Activated CD4-positive, alpha-beta T cell treated with anti-CD3 and anti-CD28 coated beads for 36 hours (primary cell): ENCODE measurements at places on chromosomes 11 and 22.
A peak's percentile ranks its signal among the peaks of the same experiment; 100 is the strongest.

GRCh38 chr11:45964911-45965389, 42.5 kb downstream of the LARGE2 start:
- peak; percentile 73 for DNase-seq

DNA sequence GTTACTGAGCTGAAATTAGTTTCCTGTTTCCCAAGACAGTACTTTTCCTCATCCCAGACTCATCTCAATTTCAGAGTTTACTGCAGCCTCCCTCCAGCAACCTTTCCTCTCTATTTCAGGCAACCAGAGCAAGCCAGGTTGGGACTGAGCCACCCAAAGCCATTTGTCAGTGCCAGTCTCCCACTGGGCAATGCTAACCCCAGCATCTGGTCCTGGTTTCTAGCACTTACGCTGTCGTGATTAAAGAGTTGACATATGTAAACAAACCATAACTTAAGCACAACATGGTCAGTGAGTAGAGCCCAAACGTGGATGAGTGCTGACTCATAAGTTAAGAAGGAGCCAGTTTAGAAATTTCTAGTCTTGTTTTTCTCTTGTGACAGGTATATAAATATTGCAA, 119.6 kb upstream of the BLID start:
- no peak for DNase-seq

GRCh38 chr11:114819028-114819427, 140.7 kb downstream of the NXPE2 start:
- DNase-seq, result no peak

- no peak for DNase-seq
Observed at GRCh38 chr11:34909415-34909814, 6.8 kb downstream of the APIP start.

DNA sequence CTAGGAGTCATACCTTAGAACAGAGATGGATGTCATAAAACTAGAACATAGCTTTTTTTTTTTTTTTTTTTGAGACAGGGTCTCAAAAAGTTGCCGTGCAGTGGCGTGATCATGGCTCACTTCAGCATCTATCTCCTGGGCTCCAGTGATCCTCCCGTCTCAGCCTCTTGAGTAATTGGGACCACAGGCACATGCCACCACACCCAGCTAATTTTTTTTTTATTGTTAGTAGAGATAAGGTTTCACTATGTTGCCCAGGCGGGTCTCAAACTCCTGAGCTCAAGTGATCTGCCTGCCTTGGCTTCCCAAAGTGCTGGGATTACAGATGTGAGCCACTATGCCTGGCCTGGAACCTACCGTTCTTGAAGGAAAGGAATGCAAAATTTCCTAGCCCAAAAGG, 8.8 kb upstream of the CEP295 start:
- DNase-seq, result no peak

GRCh38 chr22:47106806-47107205, 344.4 kb downstream of the TBC1D22A start:
- no peak for DNase-seq

- DNase-seq, result no peak
Observed at GRCh38 chr11:74735365-74735928, 4.2 kb upstream of the CHRDL2 start.

- no peak for DNase-seq
Observed at GRCh38 chr11:469684-470560, 19.8 kb downstream of the PTDSS2 start.

DNA sequence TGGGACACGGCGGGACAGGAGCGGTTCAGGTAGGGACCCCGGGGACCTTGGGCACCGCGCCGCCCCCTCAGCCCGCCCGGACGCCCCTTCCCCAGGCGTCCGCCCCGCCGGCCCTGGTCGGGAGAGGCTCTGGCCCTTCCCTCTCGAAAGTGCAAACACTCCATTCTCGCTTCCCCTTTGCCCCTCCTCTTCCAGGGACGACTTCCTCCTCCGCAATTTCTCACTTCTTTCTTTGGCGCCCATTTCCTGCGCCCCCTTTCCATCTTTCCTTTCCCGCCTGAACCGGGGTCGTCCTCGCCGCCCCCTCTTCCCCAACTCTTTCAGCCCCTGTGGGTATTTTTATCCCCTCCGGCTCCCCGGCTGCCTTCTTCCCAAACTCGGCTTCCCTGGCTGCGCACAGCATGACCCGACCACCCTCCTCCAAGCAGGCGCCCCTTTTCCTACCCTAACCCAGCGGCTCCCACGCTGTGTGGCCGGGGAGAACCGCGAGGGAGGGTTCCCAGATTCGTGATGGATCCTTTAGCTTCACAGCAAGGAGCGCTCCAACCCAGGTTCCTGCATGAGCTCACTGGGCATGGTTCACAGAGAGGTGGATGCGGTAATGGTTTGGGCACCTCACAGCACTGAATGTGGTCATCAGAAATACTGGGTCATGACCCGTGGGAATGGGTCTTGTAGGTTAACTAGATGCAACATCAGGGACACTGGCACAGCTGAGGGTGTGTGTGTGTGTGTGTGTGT, 689 bp downstream of the RAB39A start:
- peak; percentile 19 for DNase-seq

DNA sequence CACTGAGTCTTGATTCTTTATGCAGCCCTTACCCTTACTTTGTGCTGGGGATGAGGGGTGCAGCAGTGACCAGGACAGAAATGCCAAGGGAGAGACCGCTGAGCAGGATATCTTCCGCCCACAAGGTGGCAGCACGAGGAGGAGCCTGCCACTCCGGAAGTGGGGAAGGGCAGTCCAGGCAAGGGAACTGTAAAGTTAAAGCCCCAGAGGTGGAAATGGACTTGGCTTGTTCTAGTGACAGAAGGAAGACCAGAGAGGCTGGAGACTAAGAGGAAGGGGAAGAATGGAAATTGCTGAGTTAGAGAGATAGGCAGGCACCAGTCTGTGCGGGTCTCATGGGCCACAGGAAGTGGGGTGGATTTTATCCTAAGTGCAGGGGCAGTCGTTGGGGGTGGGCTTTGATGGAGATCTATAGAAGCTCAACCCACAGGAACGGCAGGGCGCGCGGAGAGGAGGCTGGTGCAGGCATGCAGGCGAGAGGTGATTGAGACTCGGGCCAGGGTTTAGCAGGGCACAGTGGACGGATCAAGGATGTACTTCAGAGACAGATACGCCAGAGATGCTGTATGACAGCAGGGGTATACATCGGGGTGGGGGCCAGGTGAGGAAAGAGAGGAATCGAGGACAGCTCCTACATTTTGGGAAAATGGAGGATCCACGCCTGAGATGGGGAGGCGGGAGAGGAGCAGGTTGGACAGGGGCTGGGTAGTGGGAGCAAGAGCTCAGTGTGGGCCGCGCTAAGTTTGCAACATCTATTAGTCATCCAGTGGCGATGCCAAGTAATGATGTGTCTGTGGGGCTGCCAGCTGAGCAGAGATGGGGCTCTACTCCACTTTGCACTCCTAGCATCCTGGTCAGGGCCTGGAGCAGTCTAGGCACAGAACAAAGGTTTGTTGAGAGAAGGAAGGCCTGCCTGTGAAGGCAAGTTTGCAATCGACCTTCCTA, 3.3 kb upstream of the GRK2 start:
- DNase-seq, result peak; percentile 88

DNA sequence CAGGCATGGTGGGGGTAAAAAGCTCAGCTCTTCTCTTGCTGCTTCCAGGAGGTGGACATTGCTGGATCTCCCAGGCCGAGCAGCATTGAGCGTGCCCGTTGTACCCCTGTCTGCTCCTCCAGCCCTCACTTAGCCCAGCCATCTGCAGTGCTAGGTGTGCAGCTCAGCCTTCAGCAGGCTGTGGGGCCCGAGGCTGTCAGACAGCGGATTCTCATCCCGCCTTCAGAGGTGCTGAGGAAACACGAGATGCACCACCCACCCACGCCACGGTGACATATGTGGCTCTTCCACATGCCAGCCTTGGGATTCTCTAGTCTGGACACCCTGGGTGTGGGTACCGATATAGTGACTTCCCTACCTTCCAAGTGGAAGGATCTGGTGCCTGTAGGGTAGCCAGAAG, 48.9 kb upstream of the NECTIN1 start:
- DNase-seq, result no peak

GRCh38 chr11:66595245-66595904, 2.4 kb downstream of the CCS start:
- no peak for DNase-seq

DNA sequence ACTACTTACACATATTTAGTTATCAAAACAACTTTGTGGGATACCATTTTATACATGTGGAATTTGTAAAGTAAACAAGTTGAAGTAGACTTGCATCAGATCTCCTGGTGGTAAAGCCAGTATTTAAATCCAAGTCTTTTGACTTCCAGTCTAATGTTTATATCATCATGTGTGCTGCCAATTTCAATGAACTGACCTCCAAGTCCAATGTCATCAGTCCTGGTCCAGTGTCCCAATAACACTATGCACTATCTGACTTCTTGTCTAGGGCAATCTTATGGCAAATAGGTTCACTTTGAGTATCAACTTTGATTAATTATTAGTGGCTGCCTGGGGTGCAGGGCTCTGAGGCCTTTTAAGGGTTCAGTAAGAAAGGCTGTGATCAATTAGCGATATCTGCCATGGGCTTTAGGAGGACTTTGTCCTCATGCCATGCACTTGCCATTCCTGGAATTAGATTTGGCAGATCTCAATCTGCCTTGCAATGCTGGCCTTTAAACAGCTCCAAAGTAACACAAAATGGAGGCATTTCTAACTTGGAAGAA, 9.6 kb upstream of the PTS start:
- no peak for DNase-seq

DNA sequence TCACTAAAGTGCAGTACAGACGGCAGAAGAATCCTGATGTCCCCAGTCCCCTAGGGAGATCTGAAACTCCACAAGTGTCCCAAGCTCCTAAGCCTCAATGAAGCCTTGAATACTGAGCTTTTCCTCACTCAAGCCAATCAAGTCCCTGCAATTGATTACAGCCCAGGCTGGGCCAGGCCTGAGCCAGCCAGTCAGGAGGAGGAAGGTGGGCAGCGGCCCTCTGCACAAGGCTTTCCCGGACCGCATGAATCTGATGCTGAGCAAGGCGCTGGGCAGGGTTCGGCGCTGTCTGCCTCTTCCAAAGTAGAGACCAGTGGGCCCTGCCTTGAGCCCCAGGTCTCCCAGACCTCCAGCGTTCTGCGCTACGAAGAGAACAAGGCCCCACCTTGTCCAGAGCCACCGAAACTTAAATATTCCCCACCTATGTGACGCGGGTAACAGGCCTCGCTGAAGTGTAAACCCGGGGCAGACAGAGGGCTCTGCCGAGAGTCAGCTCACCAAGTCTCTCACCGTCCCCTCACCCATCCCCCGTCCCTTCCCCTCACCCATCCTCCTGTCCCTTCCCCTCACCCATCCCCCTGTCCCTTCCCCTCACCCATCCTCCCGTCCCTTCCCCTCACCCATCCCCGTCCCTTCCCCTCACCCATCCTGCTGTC, 63.2 kb downstream of the SCUBE1 start:
- no peak for DNase-seq

- DNase-seq, result no peak
Observed at GRCh38 chr22:17140826-17141766, 18.0 kb downstream of the HDHD5 start.

DNA sequence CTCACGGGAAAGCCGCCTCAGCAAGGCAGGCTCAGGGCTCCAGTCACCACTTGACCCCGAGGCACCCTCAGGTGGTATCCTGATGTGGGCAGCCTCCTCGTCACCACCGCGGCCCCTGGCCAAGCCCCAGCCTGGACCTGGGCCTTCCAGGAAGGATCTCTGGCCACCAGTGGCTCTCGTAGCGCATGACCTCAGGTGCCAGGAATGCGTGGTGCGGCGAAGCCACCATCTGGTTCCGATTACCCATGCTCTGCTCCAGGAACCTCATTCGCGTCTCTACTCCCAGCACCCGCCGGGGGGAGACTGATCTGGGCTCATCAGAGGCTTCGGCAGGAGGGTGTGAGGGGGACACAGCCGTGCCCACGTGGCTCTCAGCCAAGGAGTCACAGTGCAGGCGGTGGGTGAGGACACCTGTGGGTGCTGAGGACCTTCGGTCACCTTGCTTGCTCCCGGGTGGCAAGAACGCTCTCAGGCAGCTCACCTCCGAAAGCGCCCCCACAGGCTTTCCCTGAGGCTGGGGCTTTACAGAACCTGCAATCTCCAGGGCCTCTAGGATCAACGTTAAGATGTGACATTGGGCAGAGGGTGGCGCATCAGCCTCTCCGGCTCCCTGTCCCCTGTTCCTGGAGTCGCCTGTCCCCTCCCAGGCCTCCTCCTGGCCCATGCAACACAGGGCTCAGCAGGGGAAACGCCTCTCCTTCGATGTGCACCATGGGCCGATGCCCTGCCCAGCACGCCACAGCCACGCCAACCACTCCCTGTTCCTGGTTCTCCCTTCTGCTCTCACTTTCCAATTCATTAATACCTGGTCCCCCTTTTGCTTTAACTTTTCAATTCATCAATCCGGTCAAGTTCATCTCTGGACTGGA, 39.0 kb downstream of the TBX1 start:
- no peak for DNase-seq

DNA sequence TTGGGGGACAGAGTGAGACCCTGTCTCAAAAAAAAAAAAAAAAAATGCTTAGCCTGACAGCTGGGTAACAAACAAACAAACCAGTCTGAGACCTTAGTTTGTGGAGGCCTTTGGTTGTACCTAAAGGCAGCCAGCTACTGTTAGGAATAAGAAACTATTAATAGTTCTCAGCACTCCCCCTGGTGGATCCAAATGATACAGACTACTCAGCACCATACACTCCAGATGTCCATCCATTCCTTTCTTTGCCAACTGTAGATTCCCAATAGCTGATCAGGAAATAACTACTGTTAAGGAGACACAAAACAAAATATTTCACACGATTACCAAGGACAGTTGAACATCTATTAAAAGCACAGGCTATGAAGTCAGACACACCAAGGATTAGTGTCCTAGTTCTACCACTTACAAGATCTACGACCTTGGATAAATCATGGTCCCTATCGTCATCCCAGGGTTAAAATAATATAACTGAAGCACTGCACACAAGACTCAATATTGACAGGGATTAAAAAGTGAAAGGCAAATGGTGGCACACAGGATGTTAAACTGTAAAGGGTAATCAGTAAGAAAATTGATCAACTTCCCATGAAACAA, 17.2 kb downstream of the CLDN25 start:
- DNase-seq, result peak; percentile 24

DNA sequence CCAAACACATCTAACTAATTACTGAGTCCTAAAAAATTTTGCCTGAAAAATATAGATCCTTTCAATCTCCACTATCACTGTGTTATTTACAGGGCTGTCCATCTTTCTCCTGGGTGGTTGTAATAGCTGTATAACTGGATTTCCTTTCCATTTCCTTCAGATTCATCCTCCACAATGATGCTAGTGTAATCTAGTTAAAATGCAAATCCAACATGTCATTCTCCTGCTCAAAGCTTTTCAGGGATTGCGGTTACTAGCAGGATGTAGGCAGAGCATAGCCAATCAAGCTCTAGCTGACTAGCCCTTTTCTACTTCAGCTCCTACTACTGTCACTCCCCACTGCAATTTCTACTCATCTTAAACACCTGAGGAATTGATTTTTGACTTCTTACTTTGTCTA, 283.0 kb downstream of the RAB38 start:
- DNase-seq, result no peak

GRCh38 chr11:104001561-104002056, 34.8 kb upstream of the DDI1 start:
- DNase-seq, result no peak

DNA sequence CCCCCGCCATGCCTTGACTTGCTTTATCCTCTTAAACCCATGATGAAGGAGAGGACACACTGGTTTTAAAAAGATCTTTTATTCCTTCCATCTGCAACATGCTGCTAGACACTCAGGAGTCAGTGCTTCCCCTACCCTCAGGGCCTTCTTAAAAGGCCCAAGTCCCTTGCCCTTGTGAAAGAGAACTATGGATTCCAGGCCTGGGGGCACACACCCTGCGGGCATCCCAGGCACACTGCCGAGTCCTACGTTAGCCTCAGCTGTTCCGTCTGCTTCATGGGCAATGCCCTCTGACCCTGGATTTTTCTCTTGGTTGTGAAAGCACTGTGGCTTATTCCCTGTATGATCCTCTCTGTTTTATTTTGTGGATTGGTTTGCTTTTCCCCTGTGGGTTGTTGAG, 35.1 kb upstream of the RAB1B start:
- DNase-seq, result no peak
